AG10803 (cell line): ENCODE measurements at places on chromosomes 2 and 18.

DNA sequence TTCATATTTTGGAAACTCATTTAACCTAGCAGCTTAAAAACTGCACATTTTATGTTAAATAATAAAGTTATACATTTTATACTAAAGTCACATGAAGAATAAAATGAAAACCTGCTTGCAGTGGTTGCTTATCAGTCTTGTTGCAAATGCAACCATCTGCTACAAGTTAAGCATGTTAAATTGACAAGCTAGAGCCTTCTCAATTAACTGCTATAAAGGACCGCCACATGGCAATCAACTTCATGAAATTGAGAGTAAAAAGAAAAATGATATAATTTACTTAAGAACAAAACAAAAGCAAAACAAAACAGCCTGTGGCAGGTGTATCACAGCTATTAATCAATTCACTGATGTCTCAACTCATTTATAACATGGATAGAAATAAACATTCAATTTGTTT is 78.7 kb downstream of the RTTN start:
- no peak for DNase-seq

- DNase-seq = no peak
These were observed 77.5 kb upstream of the HK2 start for GRCh38 chr2:74756356-74756890.

GRCh38 chr2:132538331-132538855 is 121.8 kb downstream of the GPR39 start:
- DNase-seq = no peak

- no peak for DNase-seq
These were observed at the start of gene CD226 for GRCh38 chr18:69947361-69948133. TSS of gene CD226 (minus strand) at chr18:69947873. CDS start at chr18:69947406, 467 bp downstream.

DNA sequence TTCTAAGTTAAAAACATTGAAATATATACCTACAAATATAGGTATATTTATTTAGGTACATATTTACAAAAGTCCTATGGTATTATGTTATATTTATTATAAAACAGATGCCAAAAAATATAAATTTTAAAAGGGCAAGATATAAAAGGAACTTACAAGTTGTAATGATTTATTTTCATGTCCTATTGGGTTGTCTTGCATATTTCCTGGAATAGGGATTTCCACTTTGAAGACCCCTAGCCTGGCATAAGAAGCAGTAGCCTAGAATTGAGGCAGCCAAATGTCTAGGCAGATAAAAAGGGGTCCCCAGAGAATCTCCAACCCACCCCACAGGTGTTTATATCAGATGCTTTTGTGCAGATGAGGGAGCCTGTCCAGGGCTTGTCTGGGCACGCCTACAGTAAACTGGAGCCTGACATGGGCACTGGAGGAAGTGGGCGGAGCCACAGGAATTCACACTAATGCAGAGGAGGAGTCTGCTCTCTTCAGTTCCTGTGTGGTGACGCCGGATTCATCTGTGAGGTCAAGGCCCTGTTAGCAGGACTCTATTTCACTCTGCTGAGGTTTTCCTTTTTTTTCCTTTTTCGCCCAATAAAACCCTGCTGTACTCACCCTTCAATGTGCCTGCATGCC is 1088.9 kb upstream of the PIK3C3 start:
- peak; percentile 11 for DNase-seq
